ENCODE measurements at places on chromosomes 16 and 17. TPM values are rescaled to one million over a fixed set of nuclear protein-coding genes. Genes with fewer than 3 reads are reported as not detected.

Gene FBXL16
- total RNA-seq: 6.4 TPM

Gene UTS2R
- total RNA-seq: 0.18 TPM

Gene ELMO3
- total RNA-seq: 7.1 TPM

Gene WNT9B
- total RNA-seq: not detected

Gene C17orf50
- total RNA-seq: not detected

Gene ASGR2
- total RNA-seq: not detected

Gene CDRT15L2
- total RNA-seq: not detected

Gene KRT20
- not detected for total RNA-seq

Gene CCL16
- not detected for total RNA-seq

Gene HLF
- 4.5 TPM for total RNA-seq

Gene SLC12A3
- total RNA-seq: not detected

Gene DPEP3
- total RNA-seq: not detected

Gene HOXB3
- 3.8 TPM for total RNA-seq

Gene CCDC144A
- 2.0 TPM for total RNA-seq

Gene STARD3
- total RNA-seq: 54.4 TPM

Gene KARS1
- 269 TPM for total RNA-seq

Gene ABCA10
- total RNA-seq: 0.07 TPM

Gene MT1E
- total RNA-seq: 181 TPM

Gene NEUROD2
- total RNA-seq: not detected

Gene TM4SF5
- not detected for total RNA-seq

Gene ZNF276
- 34.4 TPM for total RNA-seq
